ENCODE measurements at places on chromosomes 3 and 15.

- no peaks in the 10 kb centered on the region for H3K27me3 ChIP-seq
- DNase-seq = no peak
- H3K4me3 ChIP-seq = no peak overlapping the region
- H3K27ac ChIP-seq = no peak overlapping the region
- peaks cover 49% of the 10 kb centered on the region for H3K4me1 ChIP-seq
- peaks cover 6% of the 10 kb centered on the region for H3K36me3 ChIP-seq
These were observed 83.7 kb upstream of the ARHGEF3 start for GRCh38 chr3:56885453-56885852.

- H3K27me3 ChIP-seq = no peaks in the 10 kb centered on the region
- no peak for DNase-seq
- H3K27ac ChIP-seq = no peak overlapping the region
- H3K4me1 ChIP-seq = no peaks in the 10 kb centered on the region
- H3K4me3 ChIP-seq = no peak overlapping the region
These were observed 104.4 kb upstream of the UBE3A start for GRCh38 chr15:25543196-25543595.

DNA sequence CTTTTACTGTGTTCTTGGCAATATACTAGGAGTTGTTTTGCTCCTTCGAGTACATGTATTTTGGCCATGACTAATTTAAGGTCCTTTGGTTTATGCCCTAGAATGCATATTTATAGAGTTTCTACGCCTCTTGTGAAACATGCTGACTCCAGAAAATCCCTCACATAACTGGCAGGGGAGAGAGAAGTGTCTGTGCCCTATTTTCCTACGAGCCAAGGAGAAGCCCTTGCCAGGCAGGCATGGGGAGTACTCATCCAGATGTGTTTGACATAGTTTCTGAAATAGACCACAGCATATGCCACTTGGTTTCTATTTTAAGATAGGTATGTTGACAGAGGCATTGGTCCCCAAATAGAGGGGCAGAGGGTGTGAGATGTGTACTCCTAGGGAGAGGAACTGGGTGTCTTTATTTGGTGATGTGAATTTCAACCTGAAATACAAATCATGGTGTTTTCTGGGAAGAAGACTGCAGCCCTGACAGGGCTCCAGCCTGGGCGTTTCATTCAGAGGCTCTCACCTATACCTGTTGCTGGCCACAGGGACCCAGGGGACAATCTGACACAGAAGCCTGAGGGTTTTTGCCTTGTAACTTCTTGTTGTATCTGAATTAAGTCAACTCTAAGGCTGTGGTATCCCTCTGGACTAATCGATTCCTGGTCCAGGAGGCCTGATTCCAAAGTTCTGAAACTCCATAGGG is 267.8 kb upstream of the C2CD4B start:
- peaks cover 16% of the 10 kb centered on the region for H3K27me3 ChIP-seq
- DNase-seq = no peak
- H3K36me3 ChIP-seq = no peaks in the 10 kb centered on the region
- no peak overlapping the region for H3K27ac ChIP-seq
- H3K4me1 ChIP-seq = no peaks in the 10 kb centered on the region
- H3K4me3 ChIP-seq = no peak overlapping the region

DNA sequence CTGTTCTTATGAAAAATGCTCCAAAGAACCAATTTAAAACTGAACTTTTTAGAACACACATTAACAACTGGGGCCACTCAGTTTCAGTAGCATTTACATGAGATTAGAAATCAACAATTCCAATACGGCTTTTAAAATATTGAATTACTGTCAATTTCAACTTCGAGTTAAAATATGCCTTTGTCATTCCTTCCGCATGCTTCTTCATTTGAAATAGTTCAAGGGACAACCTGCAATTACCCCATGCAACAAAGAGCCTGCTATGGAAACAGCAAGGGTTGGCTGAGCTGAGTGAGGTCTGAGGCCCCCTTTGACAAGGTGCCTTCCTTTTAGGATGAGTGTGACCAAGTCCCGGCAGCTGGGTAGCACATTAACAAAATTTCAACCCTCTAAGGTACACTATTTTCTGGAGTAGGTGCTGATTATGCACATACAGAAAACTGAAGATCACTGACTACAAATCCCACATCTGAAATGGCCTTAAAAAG is 11.6 kb downstream of the PDCD10 start:
- H3K4me1 ChIP-seq = peaks cover 43% of the 10 kb centered on the region
- H3K27me3 ChIP-seq = no peaks in the 10 kb centered on the region
- H3K36me3 ChIP-seq = peaks cover 33% of the 10 kb centered on the region
- no peak for DNase-seq

- no peak overlapping the region for H3K27ac ChIP-seq
- peaks cover 32% of the 10 kb centered on the region for H3K27me3 ChIP-seq
- H3K4me3 ChIP-seq = no peak overlapping the region
- no peak for DNase-seq
These were observed 134.0 kb downstream of the MFSD1 start for GRCh38 chr3:158935846-158936245.

DNA sequence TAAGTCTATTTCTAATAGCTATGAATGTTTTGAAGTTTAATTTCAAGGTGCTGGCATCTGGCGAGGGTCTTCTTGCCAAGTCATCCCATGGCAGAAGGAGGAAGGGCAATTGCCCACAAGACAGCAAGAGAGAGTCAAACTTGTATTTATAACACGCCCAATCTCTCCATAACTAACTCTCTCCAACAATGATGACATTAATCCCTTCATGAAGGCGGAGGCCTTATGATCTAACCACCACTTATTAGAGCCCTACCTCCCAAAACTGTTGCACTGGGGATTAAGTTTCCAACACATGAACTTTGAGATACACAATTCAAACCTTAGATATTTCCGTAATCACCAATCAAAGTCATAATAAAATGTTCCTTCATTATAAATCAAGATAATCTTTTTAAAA is 406.9 kb downstream of the CNTN6 start:
- DNase-seq = no peak
- peaks cover 1% of the 10 kb centered on the region for H3K36me3 ChIP-seq
- no peak overlapping the region for H3K4me3 ChIP-seq
- no peak overlapping the region for H3K27ac ChIP-seq

DNA sequence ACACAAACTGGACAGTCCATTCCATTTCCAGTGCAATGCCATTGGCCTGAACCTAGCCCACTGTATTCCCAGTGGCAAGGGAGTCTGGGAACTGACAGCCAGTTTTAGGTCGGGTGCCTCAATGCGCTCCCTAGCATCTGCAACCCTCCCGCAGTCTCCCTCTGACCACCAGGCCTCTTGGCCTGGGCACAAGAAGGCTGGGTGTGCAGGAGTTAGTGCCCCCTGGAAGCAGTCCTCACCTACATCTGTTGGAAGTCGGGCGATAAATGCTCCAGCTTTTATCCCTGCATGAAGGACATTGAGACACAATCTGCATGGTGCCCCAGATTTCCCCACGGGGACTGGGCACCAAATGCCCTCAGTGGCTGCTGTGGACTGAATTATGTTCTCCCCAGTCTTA is 12.7 kb downstream of the C3orf22 start:
- no peak overlapping the region for H3K4me3 ChIP-seq
- peaks cover 3% of the 10 kb centered on the region for H3K36me3 ChIP-seq
- DNase-seq = no peak
- peaks cover 17% of the 10 kb centered on the region for H3K27me3 ChIP-seq

- H3K27ac ChIP-seq = no peak overlapping the region
- H3K4me3 ChIP-seq = no peak overlapping the region
- no peak for DNase-seq
- peaks cover 1% of the 10 kb centered on the region for H3K36me3 ChIP-seq
- no peaks in the 10 kb centered on the region for H3K4me1 ChIP-seq
These were observed 296.6 kb downstream of the SUCLG2 start for GRCh38 chr3:67357610-67358458.

GRCh38 chr3:138861798-138862197 is 27.1 kb upstream of the PIK3CB start:
- H3K4me3 ChIP-seq = no peak overlapping the region
- H3K27ac ChIP-seq = no peak overlapping the region
- no peaks in the 10 kb centered on the region for H3K4me1 ChIP-seq

DNA sequence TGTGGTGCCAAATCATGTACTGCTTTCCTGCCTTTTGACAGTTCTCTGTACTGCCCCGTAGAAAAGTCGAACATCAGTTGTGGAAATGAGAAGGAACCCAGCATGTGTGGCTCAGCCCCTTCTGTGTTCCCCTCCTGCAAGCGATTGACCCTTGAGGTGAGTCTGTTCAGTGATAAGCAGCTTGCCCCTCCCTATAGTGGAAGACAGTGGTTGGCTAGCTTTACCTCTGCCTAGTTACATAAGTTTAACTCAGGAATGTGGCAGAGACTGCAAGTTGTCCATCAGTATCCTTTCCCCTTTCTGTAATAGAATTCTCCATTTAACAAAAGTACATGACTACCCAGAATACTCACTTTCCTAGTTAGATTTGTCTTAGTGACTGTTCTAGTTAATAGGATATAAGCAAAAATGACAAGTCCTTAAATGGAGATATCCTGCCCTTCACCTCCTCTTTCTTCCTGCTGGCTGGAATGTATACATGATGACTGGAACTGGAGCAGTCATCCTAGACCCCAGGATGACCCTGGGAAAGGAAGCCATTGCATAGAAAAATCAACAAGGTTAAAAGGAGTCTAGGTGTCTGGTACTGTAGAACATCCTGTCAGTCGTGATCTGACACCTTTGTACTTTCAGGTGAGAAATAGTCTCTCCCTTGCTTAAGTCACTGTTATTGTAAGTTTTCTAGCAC is 10.6 kb downstream of the SETMAR start:
- H3K4me3 ChIP-seq = no peak overlapping the region
- peaks cover 9% of the 10 kb centered on the region for H3K4me1 ChIP-seq
- no peak for DNase-seq
- H3K27ac ChIP-seq = no peak overlapping the region
- peaks cover 9% of the 10 kb centered on the region for H3K36me3 ChIP-seq

GRCh38 chr3:38595393-38595792 is 54.1 kb downstream of the SCN5A start:
- no peaks in the 10 kb centered on the region for H3K36me3 ChIP-seq
- no peak overlapping the region for H3K4me3 ChIP-seq
- H3K27me3 ChIP-seq = peaks cover 58% of the 10 kb centered on the region
- H3K27ac ChIP-seq = no peak overlapping the region

Measured in central memory CD8-positive, alpha-beta T cell (primary cell).